ENCODE measurements at places on chromosomes 12 and 14.

DNA sequence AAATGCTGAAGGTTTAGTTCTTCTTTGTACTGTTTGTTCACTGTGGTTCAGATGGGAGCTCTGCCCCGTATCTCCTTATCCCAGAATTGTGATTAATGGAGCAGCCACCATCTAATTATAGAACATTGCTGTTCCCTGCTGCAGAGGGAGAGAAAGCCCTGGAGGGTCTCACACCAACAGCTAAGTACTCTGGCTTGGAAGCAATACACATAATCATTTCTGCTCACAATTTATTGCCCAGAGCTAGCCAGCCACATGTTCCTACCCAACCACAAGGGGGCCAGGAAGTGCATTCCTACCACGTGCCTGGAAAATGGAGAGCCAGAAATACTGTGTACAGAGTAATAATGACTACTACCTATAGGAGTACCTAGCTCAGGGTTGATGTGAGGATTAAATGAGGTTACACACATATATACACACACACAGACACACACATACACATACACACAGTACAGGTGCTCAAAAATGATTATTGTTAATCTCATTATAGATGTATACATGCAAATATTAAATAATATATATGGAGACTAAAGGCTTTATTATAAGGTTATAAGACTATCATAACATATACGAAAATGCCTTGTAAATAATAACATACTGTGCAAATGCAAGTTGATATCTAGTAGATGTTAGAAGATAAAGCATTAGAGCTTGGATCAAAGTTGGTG, 22.3 kb downstream of the MSRB3 start:
- DNase-seq = no peak

DNA sequence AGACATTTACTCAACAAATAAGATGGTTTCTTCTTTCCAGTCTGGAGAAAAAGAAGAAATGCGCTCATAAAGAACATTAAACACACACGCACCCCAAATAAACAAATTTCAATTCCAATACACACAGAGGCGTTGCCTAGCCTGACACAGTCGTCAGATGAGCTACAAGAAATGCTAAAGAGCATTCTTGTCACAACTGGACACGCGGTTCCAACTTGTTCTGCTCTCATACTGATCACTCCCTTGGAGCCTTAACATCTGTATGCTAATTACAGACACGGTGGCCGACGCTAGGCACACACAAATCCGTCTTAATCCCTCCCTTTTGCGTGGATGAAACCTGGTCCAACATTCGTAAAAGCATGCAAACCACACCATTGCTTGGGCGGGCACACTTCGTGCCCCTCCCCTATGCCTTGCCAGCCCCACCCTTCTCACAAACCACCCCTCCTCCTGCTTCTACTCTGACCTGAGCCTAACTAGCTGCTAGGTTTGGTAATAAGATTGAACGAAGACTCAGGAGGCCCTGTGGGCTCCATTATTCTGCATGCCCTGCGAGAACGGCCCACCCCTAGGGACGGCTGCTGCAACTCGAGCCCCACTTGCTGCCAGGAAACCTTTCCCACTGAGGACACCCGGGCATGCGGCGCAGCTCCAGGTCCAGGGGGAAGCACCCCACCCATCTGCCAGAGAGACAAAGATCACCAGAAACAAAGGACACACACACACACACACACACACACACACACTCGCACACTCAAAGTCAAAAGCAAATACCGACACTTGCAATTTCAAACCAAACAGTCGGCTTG, 1.2 kb downstream of the KCNK10 start:
- DNase-seq = no peak

DNA sequence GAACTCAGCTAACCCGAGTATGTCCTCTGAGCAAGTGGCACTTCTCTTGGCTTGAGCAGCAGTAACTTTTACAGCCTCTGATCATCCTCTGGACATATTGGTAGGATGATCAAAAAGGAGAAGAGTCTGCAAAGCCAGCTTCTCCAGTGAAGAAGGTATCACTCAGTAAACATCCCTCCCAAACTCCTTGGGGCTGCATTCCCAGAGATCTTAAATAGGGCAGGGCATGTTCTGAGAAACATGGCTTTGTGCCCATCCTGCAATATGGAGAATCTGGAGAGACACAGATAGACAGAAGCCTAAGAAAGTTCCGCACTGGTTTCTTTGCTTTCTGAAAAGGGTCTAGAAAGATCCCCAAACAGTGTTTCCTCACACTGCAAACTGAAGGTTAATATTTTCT, 65.4 kb downstream of the RBM19 start:
- no peak for DNase-seq

DNA sequence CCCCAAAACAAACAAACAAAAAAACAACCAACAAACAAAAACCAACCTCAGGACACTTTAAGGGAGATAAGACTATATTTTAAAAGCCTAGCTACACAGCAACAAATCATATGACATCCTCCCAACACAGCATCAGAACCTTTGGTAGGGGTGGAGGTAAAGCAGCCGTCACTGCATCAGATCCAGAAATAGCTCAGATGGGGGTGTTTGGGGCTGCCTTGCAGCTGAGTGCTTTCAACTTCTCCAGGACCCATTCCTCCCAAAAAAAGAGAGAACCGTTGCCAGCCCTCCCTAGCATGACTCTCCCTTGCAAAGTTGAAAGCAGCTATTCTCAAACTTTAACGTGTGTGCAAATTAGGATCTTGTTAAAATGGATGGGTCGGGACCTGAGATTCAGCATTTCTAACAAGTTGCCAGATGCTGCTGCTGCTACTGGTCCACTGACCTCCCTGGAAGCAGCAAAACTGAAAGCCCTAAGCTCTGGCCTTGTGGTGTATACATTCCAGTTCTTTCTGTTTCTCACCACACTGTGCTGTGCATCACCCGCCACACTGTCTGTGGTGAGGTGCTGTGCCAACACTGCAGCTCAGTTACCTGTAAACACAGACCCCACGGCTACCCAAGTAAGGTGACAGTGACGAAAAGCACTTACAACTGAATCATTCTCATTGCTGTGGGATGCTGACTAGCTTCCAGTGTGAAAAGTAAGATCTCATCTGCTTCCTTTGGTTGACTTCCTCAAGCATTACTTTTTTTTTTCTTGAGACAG, 54.0 kb downstream of the SLC38A1 start:
- no peak for DNase-seq

GRCh38 chr12:6768437-6768914, 2.3 kb downstream of the PTMS start:
- DNase-seq = no peak

GRCh38 chr12:122046145-122046544, 24.5 kb downstream of the BCL7A start:
- no peak for DNase-seq

- no peak for DNase-seq
Measured at GRCh38 chr14:66238969-66239368, 247.2 kb upstream of the CCDC196 start.

DNA sequence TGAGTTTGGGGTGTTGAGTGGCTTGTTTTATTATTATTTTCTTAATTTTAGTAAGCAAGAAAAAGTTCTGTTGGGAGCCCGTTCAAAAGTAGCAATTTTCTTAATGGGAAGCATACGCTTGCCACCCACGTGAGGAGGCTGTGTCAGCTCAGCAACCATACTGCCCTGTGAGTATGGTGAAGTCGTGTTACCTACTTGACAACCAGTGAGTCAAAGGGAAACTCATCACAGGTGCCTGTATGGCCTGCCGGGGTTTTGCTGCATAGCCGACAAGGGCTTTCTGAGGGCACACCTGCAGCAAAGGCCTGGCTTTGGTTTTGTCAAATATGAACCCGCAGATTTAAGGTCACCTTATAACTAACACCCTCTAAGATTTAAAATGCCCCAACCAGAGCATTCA, 31.1 kb downstream of the PITPNM2 start:
- no peak for DNase-seq

DNA sequence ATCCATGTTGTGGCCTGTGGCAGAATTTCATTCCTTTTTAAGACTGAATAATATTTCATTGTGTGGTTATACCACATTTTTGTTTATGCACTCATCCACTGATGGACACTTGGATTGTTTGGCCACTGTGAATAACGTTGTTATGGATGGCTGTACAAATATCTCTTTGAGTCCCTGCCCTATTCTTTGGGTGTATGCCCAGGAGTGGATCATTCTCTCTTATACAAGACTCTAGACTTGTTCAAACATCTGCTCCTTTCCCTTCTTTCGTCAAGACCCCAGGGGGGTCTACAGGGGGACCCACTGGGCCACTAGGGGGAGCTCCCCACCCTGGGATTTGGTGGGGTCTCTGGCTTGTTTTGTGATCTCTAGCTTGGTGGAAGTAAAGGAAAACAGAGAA, 77.4 kb downstream of the FBXL14 start:
- DNase-seq = no peak

GRCh38 chr12:79141776-79142175, 277.2 kb downstream of the SYT1 start:
- no peak for DNase-seq

- no peak for DNase-seq
Measured at GRCh38 chr14:39434401-39434800, 2.2 kb upstream of the FBXO33 start.

DNA sequence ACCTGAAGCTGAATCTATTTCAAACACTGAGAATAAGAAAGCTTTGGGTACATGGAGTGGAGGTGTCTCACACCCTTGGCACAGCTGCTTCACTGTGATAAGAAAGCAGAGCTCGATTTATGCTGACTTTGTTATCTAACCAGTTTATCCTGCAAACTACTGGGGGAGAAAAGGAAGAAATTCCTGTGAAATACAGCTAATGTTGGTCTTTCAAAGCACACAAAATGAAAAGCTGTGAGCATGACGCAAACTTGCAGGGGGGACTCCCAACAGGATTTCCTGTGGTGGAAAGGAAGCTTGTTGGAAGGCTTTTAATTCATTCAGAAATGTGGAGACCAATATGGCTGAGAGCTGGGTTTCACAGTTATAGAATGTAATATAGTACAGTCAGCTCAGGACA, 53.4 kb downstream of the SRGAP1 start:
- no peak for DNase-seq

GRCh38 chr14:71388862-71389261, 481.6 kb downstream of the PCNX1 start:
- no peak for DNase-seq

DNA sequence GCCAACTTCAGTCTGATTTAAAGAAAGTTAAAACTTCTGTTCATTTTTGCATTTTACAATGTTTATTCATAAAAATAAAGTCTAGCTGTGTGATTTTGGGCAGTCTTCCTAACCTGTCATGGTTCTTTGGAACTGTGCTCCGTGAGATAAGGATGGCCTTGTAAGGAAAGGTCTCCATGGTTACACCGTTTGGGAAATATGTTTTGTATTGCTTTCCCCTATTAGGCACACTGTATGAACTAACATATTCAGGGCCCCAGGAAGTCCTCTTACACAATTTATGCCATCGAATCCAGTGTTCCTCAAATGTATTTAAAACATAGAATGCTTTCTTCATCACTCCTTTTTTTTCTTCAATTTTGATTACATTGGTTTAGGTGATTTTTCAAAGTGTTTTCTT, 54.5 kb downstream of the APAF1 start:
- DNase-seq = no peak

DNA sequence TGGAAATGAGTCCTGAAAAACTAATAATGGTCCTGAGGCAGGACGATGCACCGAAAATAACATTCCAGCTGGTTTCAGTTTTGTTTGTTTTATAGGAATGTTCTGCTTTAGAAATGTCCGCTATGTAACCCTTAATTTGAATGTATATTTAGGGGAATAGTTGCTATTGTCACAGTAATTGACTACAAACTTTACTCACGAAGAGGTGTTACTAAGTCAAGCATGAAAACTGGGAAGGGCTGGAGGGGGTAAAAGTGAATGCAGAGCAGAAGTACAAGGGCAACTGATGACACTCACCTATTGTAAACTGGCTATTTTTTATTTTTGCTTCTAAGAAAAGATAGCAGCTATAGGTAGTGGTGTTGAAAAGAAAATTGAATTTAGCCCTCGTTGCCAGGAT, 230.7 kb upstream of the SYT10 start:
- DNase-seq = no peak

GRCh38 chr14:54450535-54450934, 9.4 kb upstream of the CNIH1 start:
- no peak for DNase-seq

DNA sequence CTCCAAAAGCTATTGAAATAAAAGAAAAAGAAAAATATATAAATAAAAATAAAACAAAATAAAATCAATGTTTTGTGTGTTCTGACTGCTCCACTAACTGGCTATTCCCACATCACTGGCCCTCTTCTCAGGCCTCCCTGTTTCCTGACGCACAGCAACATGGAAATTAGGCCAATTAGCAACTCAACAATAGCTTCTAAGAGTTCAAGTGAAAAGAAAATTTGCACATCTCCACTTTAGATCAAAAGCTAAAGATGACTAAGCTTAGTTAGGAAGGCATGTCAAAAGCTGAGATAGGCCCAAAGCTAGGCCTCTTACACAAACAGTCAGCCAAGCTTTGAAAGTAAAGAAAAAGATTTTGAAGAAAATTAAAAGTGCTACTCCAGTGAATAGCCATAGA, 200.8 kb downstream of the DUSP6 start:
- no peak for DNase-seq

- DNase-seq = no peak
Measured at GRCh38 chr14:78610994-78611393, 440.8 kb downstream of the NRXN3 start.

- no peak for DNase-seq
Measured at GRCh38 chr12:106506691-106507090, 76.1 kb upstream of the RFX4 start.

GRCh38 chr12:19010726-19011125, 118.8 kb upstream of the PLEKHA5 start:
- no peak for DNase-seq

DNA sequence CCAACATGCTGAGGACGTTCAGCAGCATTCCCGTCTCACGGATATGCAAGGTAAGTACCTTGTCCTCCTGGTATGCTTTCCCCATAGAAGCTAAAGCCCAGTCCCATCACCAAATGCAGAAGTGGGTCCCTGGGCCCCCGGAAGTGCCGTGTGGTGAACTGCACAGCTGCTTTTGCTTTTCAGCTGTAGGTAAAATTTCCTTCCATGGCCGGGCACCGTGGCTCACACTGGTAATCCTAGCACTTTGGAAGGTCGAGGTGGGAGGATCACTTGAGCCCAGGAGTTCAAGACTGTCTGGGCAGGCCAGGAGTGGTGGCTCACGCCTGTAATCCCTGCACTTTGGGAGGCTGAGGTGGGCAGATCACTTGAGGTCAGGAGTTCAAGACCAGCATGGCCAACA, 44.1 kb downstream of the HSP90AA1 start:
- DNase-seq = no peak

- DNase-seq = no peak
Measured at GRCh38 chr12:66190519-66191370, 1.7 kb downstream of the IRAK3 start.

DNA sequence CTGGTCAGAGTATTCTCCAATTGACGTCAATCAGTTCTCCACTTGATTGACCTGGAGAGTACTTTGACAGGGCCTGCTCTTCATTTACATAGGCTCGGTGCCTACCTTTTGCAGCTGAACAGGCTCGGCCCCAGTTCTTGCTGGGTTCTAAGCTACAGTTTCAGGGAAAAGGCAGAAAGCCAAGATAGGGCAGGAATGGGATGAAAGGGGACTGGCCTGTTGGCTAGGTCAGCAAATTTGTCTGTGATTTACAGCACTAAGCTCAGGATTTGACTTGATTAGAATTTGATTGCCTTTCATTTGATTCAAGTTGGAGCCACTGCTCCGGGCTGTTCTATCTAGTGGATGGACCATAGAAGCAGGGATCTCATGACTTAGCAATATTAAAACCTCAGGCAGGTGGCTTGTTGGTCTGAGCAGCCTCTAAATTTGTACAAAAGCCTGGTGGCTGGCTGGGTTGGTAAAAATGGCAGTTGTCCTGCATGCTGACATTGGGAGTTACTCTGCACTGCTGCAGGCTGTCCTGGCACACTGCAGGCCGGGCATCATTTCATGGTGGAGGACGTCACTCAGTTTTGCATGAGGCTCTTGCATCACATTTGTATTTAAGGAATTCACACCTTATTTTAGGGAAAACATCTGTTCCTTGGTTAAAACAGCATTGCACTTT, 71.8 kb downstream of the BICD1 start:
- DNase-seq = no peak

Data from cortex of kidney (tissue), 1 donor.